ENCODE measurements at places on chromosomes 2 and 18. TPM values are rescaled to one million over a fixed set of nuclear protein-coding genes. Genes with fewer than 3 reads are reported as not detected.

The KCNG2 gene
- total RNA-seq = not detected

DNA sequence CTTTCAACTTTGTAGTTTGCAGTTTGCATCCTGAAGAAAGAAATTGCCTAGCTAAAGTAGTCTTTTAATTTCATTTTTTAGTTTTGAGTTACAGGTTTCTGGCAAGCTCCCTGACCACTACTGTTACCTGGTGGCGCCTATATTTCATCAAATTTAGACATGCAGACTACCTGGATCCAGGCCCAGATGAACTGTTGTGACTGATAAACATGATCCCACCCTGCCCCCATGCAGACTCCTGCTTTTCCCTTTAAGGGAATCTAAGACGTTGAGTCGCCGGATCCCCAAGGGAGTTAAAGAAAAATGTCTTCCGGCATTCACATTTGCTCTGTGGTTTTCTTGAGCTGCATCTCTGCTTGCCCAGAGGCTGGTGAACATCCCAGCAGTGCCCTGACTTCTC, 22.2 kb downstream of the METAP1D start:
- no peaks in the 10 kb centered on the region for H3K4me1 ChIP-seq
- H3K27ac ChIP-seq = no peak overlapping the region
- H3K4me3 ChIP-seq = no peak overlapping the region
- no peak for DNase-seq
- H3K27me3 ChIP-seq = no peaks in the 10 kb centered on the region

- H3K36me3 ChIP-seq = no peaks in the 10 kb centered on the region
- no peak overlapping the region for H3K27ac ChIP-seq
- no peaks in the 10 kb centered on the region for H3K27me3 ChIP-seq
Observed at GRCh38 chr2:126200538-126200937, 455.4 kb upstream of the GYPC start.

DNA sequence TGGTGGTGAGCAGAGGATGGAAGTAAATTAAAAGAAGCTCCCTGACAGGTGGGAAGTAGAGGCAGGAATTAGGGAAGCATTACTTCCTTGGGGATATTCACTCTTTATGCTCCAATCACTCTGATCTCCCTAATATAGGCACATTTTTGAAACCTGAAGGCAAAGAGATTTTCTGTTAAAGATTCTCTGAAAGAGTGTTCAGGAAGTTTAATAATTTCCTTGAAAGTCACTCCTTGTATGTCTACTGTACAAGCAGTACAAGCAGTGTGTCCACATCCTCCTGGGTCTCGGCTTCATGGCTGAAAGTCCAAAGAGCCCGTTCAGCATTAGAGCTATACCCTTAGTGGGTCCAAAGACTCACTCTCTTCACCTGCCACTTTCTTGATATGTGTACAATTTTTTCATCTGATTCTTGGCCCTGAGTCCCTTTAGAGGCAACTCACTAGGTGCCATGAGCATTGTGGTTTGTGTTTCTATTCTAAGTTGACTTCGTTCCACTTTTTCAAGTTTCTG, 60.2 kb downstream of the AAK1 start:
- no peaks in the 10 kb centered on the region for H3K36me3 ChIP-seq
- no peaks in the 10 kb centered on the region for H3K4me1 ChIP-seq
- no peak for DNase-seq
- no peak overlapping the region for H3K27ac ChIP-seq
- no peak overlapping the region for H3K4me3 ChIP-seq
- no peaks in the 10 kb centered on the region for H3K27me3 ChIP-seq

- no peak for DNase-seq
- H3K4me3 ChIP-seq = no peak overlapping the region
- H3K27ac ChIP-seq = no peak overlapping the region
- H3K4me1 ChIP-seq = peaks cover 37% of the 10 kb centered on the region
Observed at GRCh38 chr2:174027956-174028355, 62.8 kb upstream of the SP3 start.

- no peak for DNase-seq
- H3K36me3 ChIP-seq = peaks cover 30% of the 10 kb centered on the region
- H3K27ac ChIP-seq = no peak overlapping the region
- H3K27me3 ChIP-seq = no peaks in the 10 kb centered on the region
- no peak overlapping the region for H3K4me3 ChIP-seq
Observed at GRCh38 chr2:86552889-86553288, 10.4 kb downstream of the CHMP3 start.

GRCh38 chr2:171158036-171158789, 2.5 kb downstream of the TLK1 start:
- no peak overlapping the region for H3K27ac ChIP-seq
- no peak for DNase-seq
- H3K4me1 ChIP-seq = peaks cover 48% of the 10 kb centered on the region
- no peaks in the 10 kb centered on the region for H3K36me3 ChIP-seq
- H3K27me3 ChIP-seq = no peaks in the 10 kb centered on the region

GRCh38 chr2:36696533-36696932, at the start of gene VIT:
VIT (plus strand) TSS chr2:36696707; CDS start chr2:36716371, 19,664 bp downstream.
- H3K27ac ChIP-seq = peak within 1 kb of the TSS; percentile 34
- peak within 1 kb of the TSS; percentile 49 for H3K4me3 ChIP-seq
- peak; percentile 61 for DNase-seq
- no peaks in the 10 kb centered on the region for H3K27me3 ChIP-seq

DNA sequence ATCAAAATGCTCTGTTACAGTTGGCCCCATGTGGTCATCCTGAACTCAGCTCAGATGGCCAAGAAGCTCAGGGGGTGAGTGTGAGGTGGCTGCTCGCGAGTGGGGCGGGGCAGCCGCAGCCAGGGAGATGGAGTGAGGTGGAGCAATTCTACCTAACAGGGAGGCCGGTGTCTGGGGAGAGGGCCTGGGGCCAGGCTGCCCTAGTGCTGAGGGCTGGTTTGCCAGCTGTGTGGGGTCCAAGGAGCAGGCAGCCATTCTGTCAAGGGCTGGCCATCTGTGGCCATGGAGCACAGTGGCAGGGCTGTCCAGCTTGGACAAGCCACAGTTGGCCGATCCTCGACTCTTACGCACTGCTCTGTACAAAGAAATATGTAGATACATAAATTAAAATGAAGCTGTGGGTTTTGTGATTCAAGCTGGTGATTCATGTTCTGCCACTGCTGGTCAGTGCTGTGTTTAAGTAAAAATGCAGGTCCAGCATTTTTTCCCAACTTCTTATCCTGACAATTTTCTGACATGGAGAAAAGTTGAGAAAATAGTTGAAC, 82.1 kb downstream of the HS6ST1 start:
- H3K27ac ChIP-seq = no peak overlapping the region
- H3K4me1 ChIP-seq = peaks cover 20% of the 10 kb centered on the region
- H3K36me3 ChIP-seq = no peaks in the 10 kb centered on the region
- no peaks in the 10 kb centered on the region for H3K27me3 ChIP-seq

DNA sequence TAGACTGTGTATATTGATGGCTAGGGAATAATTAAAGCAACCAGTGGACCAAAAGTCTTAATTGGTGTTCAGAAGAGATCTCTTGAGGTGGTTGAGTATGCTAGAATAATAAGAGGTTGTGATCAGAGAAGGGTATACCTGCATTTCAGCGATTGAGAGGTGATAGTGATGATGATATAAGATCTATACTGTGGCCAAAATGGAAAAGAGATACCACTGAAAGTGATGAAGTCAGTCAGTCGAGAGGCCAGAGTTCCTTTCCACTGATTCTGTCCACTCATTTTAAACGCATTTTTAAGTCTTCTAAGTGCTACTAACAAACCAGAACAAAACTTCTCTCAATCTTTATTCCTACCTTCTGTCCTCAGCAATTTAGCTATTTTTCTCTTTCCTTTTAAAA, 32.9 kb downstream of the ACTR3 start:
- H3K27me3 ChIP-seq = no peaks in the 10 kb centered on the region
- no peaks in the 10 kb centered on the region for H3K4me1 ChIP-seq
- DNase-seq = no peak
- H3K36me3 ChIP-seq = peaks cover 45% of the 10 kb centered on the region
- no peak overlapping the region for H3K27ac ChIP-seq
